ENCODE measurements at places on chromosomes 1 and 21.
A peak's percentile ranks its signal among the peaks of the same experiment; 100 is the strongest.

DNA sequence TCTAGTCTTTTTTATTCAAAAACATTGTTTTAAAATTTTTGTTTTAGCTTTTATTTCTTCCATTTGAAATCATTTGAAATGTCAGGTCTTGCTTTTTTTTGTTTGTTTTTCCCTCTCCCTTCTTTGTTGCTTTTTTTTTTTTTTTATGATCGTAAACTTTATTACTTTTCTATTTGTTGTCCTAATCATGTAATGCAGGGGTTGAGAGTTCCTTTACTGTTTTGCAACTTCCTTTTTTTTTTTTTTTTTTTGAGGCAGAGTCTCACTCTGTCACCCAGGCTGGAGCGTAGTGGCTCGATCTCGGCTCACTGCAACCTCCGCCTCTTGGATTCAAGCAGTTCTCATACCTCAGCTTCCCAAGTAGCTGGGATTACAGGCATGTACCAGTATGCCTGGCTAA lies 24.8 kb downstream of the IVNS1ABP start:
- no peak for DNase-seq

DNA sequence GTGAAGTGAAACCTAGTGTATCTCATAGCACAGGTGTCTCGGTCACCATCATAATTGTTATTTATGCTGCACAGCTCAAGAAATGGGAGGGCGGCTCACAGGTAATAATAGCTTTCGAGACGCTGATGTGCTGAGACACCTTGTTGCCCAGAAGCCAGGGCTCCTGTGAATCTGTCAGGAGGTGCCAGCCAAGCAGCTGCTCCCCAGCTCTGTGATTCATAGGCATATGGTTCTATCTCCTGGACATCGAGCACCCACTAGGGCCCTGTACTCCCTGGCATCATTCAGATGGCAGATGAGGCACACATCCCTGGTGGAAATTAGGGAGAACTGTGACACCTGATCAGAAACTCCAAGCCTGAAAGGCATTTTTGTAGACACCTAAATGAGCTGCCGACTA lies 53.5 kb downstream of the SYT6 start:
- DNase-seq, result no peak

GRCh38 chr1:245605480-245606156 lies 450.8 kb downstream of the KIF26B start:
- DNase-seq, result peak; percentile 72

DNA sequence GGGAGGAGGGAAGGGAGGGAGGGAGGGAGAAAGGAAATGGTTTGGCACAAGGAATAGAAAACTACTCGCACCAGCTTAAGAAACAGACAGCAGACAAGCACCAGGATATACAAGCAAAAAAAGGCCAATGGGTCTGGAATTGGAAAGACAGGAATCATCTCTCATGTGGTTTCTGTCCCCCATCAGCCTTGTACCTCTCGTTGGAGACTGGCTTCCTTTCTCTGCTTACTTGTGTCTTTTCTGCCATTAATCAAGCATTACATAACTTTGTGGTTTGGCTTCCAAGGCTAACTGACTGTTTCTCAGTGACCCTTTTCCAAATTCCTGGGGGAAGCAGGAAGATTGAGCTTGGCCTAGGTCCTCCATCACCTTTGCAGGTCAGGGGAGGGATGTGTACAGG lies 11.8 kb upstream of the RALGPS2 start:
- no peak for DNase-seq

GRCh38 chr1:90726986-90727480 lies 9.9 kb upstream of the BARHL2 start:
- no peak for DNase-seq

DNA sequence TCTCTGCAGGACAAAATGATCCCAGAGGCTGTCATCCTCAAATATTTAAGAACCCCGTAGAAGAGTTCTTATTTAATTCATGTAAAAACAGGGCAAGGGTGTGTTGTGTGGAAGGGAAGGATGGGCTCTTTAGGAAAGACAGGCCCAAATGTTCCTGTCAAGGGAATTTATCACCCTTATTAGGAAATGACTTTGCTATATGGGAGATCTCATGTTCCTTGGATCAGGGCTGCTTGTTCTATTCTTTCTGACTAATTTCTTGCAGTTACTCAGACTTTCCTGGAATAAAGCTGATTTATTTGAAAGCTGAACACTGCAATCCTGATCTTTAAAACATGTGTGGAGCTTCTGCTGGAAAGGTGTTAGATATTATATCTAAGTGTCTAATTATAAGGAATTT lies 72.8 kb downstream of the SELENOF start:
- DNase-seq, result no peak

DNA sequence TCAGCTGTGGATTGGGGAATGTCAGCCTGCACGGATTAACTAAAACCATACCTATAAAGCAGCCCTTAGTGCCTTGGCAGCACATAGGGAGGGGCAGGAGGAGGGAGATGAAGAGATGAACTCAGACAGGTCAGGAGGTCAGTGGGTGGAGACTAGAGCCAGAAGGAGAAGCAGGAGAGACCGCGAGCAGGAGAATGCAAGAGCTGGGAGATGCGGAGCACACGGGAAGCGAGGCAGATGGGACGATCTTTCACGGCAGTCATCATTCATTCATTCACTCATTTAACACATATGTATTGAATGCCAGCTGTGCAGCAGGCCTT lies 41.9 kb downstream of the NEK2 start:
- no peak for DNase-seq

DNA sequence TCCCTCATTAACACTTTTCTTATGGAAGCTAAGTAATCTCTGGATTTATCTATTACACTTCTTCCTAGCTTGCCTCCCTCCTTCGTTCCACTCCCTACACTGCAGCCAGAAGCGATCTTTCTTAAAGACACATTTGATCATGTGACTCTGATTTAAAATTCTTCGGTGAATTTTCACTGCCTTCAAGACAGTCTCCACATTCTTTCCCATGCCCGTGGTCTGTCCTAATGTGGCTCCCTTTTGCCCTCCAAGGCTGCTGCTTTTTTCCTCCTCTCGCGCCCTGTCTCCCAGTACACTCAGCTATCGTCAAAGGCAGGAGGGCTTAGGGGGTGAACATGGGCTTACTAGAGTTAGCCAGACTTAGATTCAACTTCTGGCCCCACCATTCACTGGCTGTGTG lies 64.4 kb downstream of the SDCCAG8 start:
- DNase-seq, result no peak

DNA sequence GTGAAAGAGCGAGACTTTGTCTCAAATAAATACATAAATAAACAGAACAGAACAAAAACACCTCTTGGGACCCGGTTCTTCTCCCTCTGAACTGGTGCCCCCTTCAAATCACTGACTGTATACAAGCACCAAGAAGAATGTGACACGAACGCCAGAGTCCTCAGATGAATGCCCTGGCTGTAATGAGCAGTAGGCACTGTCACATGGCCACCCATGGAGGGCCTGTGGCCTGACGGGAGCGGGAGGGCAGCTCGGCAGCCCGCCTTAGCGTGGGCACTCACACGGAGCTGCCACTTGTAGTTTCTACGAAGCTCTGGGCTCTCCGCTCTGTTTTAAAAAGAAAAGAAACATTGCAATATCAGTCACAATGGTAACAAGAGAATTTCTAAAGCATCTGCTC lies 146.0 kb downstream of the PEX14 start:
- DNase-seq, result no peak

DNA sequence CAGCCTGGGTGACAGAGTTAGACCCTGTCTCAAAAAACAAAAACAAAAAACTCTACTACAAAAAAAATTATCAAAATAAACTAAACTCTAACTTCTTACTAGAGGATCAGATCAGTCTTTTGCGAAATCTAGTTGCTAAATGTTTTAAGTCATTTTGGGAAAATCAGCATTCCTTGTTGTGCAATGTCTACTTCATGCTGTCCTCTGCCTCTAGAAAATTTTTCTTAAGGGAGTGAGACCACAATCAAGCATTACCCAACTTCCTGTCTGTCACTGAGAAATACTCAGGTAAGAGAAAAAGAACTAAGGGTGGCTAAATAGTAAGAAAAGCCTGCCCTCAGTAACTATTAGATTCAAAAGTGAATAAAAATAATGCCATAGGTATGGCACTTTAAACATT lies 67.2 kb upstream of the FOXD3 start:
- DNase-seq, result no peak

DNA sequence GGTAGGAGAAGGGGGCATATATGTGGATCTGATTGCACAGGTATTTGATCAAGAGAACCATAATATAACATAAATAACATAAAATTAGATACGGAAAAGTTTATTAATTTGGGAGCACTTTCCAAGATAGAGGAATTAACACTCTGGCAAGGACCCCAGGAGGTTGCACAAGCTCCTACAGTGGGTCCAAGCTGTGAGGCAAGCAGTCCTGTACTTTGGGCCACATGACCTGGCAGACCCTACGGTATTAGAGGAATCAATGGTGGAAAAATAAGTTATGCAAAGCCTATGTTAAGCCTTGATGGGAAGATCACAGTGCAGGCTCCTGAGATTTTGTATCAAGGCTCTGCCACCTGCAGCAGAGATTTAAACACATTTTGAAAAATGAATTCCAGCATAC lies 220.1 kb downstream of the COL24A1 start:
- DNase-seq, result no peak

DNA sequence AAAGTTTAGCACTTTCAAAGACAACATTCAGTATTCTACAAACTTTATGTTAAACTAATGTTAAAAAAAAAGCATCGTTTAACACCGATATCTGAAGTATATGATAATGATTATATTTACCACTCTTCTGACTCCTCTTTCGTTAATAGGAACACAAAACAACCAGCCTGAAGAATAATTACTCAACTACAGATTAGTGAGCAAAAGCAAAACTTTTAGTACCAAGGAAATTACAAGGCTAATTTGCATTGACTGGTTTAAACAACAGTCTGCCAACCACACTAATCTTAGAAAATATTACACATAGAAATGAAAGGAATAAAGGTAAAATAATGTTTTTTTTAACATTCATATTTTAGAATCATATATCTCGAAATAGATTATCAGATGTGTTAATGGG lies 500.7 kb downstream of the LMO4 start:
- no peak for DNase-seq

DNA sequence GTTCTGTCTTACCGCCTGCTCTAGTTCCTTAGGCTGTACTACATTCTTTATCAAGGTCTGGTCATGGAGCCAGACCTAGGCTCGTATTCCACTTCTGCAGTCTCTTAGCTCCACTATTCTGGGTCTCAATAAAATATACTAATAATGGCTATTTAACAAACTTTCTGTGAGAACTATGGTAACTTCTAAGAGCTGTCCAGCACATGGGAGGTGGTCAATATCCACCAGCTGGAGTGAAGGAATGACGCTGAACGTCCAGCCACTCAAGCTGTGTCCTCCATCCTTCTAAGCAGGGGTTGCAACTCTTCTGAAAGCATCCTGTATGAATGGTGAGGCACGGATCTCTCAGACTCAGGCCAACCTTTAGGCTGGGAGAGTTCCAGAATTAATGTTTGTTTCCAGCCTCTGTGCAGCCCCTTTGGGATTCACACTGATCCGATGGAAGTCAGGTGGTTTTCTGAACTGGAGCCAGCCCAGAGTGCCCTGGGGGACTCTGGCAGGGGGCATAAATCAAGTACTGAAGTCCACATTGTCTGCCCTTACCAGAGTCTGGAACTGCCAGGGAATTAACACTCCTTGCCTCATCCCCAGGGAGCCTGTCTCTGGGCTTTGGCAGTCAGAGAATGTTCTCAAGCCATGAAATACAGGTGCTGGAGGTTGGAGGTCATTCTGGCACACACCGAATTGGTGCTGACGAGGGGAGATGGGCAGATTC lies 57.4 kb downstream of the BRINP2 start:
- DNase-seq, result no peak

DNA sequence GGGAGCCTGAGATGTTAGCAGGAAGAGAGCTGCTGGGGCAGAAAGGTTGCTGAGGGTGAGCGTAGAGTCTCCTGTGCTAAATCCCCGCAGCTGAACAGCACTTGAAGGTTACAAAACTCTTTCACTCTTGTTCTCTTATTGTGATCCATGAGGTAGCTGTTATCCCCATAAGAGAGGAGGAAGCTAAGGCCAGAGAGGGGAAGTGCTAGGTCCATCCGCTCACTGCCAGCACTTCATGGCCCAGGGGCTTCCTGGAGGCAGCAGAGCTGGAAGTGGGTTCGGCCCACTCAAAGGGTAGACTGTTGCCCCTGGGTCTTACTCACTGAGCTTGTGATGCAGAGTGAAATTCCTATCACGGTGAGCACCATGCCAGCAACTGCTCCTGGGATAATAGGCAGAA lies 5.6 kb downstream of the TMEM234 start:
- no peak for DNase-seq

DNA sequence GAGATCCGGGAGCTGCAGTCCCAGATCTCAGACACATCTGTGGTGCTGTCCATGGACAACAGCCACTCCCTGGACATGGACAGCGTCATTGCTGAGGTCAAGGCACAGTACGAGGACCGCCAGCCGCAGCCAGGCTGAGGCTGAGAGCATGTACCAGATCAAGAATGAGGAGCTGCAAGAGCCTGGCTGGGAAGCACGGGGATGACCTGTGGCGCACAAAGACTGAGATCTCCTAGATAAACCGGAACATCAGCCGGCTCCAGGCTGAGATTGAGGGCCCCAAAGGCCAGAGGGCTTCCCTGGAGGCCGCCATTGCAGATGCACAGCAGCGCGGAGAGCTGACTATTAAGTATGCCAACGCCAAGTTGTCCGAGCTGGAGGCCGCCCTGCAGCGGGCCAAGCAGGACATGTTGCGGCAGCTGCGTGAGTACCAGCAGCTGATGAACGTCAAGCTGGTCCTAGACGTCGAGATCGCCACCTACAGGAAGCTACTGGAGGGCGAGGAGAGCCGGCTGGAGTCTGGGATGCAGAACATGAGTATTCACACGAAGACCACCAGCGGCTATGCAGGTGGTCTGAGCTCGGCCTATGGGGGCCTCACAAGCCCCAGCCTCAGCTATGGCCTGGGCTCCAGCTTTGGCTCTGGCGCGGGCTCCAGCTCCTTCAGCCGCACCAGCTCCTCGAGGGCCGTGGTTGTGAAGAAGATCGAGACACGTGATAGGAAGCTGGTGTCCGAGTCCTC lies 25.5 kb downstream of the ETV3L start:
- no peak for DNase-seq

- DNase-seq, result no peak
Observed at GRCh38 chr1:201361652-201362504, 15.6 kb downstream of the TNNT2 start.

GRCh38 chr1:11700601-11701467 lies 9.3 kb downstream of the DRAXIN start:
- no peak for DNase-seq

- no peak for DNase-seq
Observed at GRCh38 chr1:162847839-162848453, 13.0 kb downstream of the CCDC190 start.

DNA sequence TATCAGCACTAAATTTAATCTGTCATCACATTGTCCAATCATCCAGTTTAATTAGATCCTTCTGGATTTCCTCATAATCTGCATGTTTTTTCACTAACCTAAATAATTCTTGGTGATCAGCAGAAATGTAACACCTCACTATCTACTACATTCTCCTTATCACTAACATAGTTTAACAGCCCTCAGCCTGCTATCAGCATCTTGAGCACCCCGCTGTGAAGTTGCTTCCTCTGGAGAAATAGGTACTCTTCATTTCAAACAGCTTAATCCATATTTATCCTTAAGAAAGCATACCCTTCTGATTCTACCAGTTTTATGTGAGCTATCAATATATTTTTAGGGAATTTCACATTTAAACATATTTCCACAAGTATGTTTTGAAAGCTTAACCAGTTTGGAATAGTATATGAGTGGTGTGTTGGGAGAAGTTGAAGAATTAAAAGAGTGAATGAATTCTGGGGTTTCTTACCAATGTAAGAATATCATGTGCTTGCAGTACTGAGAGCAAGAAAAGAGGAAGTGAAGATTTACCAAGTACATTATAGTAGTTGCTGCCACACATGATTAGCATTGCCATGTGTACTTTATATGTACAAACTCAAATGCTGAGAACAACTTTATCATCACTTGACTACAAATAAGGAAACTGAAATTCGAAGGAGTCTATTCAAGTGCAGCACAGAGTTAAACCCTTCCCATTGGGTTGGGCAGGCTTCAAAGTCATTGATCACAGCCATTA lies 771.1 kb upstream of the ADGRL4 start:
- DNase-seq, result no peak
